ENCODE measurements at places on chromosomes 1 and 21.

- no peak for DNase-seq
Observed at GRCh38 chr1:6869545-6869944, 84.3 kb downstream of the CAMTA1 start.

- DNase-seq: no peak
Observed at GRCh38 chr21:43786807-43787440, 2.5 kb upstream of the RRP1 start.

DNA sequence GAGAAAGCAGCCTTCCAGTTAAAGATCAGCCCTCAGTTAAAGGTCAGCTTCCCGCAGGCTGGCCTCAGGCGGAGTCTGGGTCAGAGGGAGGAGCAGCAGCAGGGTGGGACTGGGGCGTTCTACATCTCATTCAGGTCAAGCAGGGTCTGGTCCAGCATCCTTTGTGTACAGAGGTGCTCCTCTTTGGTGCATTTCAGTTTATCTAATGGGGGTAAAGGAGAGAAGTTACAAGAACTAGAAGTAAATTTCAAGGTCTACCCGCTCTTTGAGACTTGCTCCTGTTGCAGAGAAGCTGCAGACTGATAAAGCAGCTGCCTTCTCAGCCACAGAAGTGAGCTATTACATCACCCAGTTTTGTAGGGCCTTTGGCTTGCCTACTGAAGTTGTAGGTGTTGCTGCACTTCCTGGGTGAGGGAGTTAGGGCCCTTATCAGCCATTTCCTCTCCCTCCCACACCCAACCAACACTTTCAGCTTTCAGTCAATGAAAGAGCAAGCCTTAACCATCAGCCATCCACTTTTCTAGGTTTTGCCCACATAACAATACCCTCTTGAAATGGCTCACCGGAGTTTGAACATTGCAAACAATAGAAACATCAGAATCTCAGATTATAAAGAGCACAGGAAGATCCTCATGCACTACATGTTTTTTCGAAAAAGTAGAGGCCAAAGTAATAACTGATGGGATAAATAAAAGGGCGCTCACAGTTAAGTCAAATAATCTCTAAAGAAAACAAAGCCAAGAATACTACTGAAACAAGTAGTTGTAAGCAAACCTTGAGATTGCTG is 2.8 kb upstream of the NUP210L start:
- no peak for DNase-seq

DNA sequence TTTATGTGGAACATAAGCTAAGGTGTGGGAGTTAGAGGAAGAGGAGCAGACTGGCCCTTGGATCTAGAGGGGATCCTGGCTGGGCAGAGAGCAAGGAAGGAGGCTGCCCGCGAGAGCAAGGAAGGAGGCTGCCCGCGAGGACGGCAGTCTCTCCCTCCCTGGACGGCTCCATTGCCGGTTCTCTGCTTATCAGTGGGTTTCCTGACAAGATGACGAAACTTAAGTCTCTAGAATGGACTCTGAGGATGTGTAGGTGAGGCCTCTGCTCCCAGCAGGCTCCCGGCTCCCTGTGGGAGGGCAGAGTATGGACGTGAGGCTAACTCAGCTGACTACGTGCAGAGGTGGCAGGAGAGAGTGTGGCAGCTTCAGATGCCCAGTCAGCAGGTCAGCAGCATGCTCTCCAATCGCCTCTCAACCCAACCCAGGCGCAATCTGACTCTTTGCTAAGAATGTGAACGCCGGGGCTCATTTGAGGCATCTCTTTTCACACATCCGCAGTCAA is 6.1 kb downstream of the MYBPHL start:
- no peak for DNase-seq

- no peak for DNase-seq
Observed at GRCh38 chr1:59292562-59292961, 4.3 kb upstream of the FGGY start.

DNA sequence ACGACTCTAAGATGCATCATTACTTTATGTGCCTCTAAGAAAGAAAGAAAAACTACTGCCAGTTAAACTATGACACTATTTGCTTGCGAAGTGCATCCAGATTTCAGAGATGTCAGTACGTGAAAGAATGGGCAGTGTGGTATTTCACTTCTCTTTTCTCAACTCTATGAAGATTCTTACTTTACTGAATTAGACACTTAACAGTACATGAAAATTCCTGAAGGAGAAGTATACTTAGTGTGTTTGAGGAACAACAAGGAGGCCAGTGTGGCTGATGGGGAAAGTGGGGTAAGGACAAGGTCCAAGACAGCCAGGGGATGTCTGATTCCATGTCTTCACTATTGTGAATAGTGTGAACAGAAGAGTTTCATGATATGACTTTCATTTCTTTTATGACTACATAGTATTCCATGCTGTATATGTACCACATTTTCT is 53.9 kb upstream of the HSD17B7 start:
- DNase-seq: no peak

- DNase-seq: no peak
Observed at GRCh38 chr1:187498028-187498427, 669.3 kb downstream of the PLA2G4A start.

DNA sequence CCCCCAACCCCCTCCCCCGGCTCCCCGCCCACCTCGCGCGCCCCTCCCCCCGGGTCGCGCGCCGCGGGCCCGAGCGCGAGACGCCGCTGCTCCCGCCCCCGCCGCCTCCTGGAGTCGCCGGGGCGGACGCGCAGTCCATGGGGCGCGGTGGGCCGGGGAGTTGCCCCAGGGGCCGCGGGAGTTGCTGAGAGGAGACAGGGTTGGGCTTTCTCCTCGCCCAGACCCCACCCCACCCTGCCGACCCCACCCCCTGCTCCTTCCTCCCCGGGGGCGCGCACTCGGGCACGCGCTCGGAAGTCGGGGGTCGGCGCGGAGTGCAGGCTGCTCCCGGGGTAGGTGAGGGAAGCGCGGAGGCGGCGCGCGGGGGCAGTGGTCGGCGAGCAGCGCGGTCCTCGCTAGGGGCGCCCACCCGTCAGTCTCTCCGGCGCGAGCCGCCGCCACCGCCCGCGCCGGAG is at the start of gene LAMC1:
Gene LAMC1, plus strand, starts transcription at position 275 of the 455 bp plus-strand sequence. CDS start 297 bp downstream, outside the sequence.
- DNase-seq: no peak

DNA sequence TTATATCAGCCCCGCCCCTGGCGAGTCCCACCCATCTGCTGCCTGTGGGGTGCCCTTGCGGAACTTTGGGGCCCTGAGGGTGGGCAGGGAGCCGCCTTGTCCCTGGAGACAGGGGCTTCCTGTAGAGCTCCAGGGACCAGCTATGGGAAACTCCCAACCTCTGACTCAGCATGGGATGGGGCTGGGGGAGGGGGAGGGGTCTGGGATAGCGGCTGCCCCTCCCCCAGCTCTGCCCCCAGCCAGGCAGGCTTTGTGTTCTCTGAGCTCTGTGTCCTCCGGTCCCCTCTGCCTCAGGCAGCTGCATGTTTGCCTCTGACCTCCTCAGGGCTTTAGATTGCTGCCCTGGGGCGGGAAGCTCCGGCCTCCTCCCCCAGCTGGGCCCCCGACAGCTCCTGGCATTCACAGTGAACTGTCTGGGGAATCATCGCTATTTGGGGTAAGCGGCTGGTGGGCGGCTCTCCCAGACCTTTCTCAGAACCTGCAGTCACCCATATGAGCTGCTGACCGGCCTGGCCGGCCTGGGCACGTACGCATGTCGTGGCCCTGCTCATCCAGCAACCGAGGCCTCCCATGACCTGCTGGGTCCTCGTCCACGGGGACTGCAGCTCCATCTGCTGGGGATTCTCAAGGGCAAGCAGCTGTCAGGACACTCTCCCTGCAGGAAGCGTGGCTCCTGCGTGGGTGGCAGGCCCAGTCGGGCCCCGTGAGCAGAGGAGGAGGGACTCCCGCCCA is 17.1 kb downstream of the ARHGEF16 start:
- DNase-seq: no peak

GRCh38 chr1:53615101-53615500 is 123.9 kb downstream of the GLIS1 start:
- DNase-seq: no peak

DNA sequence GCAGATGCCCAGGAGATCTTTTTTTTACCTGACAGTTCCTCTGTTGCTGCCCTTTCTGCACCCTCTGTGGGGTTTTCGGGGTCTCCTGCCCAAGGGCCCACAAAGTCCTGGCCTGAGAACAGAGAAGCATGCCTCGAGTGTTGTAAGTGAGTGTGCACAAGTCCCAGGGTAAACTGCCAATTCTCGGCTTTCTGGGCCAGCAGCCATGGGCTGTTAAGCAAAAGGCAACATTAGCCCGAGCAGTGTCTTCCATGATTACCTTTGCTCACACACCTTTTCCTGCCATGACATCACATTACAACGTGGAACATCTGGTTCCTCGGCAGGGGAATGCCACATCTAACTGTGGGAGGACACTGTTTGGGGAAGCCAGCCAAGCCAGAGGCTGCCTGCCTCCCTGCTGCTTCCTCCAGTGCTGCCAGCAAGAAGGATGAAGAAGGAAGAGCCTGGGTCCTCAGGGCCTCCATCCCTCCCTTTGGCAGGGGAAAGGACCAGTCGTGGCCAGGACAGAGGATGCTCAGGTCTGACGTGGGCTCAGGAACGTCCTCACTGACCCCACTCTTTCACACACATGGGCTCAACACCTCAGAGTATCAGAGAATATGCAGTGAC is 485.9 kb downstream of the OMA1 start:
- DNase-seq: no peak

- no peak for DNase-seq
Observed at GRCh38 chr1:210505601-210506496, 177.1 kb downstream of the HHAT start.

GRCh38 chr1:147336291-147336690 is 93.8 kb downstream of the CHD1L start:
- no peak for DNase-seq

GRCh38 chr1:37652976-37653375 is 18.3 kb upstream of the RSPO1 start:
- DNase-seq: no peak

- no peak for DNase-seq
Observed at GRCh38 chr1:42335809-42336518, 929 bp upstream of the FOXJ3 start.

- no peak for DNase-seq
Observed at GRCh38 chr1:158025576-158026230, 32.3 kb downstream of the KIRREL1 start.

- no peak for DNase-seq
Observed at GRCh38 chr1:62484824-62485468, 48.1 kb downstream of the USP1 start.

DNA sequence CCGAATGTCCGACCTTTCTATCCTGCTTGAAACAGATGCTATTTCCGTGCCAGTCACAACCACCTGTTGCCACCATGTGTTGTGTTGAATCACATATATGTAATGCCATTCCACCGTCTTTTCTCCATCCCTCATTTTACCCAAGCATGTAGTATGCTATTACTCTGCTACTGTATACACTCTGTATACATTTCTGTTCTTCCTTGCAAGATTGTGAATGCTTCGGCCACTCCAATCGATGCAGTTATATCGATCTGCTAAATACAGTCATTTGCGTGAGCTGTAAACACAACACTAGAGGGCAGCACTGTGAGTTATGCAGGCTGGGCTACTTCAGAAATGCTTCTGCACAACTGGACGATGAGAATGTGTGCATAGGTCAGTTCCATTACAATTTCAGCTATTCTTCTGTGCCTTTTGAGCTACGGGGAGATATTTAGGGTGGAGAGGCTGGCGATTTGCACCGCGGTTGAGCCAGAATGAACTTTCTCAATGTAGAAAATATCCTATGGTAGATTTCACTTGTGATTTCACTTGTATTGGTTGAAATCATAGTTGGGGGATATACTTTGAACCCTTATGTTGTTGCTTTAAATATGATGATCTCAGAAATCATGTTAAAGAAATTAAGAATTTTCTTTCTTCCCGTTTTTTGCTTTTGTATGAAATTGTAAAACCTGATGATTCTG is 289.8 kb downstream of the NTNG1 start:
- no peak for DNase-seq

DNA sequence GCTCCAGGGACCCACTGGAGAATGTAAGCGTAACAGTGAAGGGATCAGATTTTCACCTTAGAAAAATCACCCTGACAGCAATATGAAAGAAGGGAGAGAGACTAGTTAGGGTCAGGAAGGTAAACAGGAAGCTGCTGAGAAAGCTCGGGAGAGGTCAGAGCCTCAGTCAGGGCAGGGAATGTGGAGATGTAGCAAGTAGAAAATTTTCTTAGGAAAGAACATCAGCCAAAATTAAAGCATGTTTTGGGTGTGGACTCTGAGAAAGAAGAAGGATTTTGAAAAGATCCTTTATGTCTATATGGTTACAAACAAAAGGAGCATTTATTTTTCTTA is 16.7 kb upstream of the ERICH3 start:
- DNase-seq: no peak

- no peak for DNase-seq
Observed at GRCh38 chr1:18932387-18932786, 24.1 kb downstream of the IFFO2 start.

DNA sequence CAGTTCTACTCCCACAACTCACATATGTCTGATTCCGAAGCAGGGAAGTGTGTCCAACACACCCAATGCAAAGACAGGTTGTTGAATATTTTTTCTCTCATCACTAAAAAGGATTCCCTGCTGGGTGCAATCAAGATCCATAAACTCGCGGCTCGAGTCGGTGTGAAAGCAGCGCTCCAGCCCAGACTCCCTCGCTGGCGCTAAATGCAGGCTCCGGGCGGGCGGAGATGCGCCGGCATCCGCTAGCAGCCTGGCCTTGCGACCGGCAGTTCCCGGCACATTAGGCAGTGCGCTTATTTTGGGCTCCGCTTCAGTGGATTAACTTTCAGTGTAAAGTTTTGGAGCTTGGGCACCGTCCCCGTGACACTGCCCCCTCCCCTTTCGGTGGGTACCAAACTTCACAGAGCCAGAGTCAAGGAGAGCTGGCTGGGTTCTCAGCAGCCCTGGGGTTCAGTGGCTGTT is 87.7 kb upstream of the POU3F1 start:
- no peak for DNase-seq

DNA sequence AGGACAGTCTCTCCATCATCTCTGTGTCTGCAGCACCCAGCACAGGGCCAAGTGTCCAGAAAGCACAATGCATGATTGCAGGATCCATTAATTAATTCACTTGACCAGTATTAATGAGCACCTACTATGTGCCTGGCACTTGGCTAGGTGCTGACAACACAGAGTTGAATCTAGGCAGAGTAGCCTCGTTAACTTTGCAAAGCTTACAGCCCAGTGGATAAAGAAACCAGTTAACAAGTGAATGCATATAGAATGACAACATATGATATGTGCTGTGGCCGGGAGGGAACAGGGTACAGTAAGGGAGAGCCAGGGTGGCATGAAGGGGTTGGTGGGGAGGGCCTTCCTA is 10.9 kb downstream of the SLC1A7 start:
- DNase-seq: no peak

- no peak for DNase-seq
Observed at GRCh38 chr1:99292886-99293285, 28.6 kb downstream of the PLPPR4 start.

- DNase-seq: no peak
Observed at GRCh38 chr1:152777510-152778137, 2.7 kb downstream of the LCE1F start.

DNA sequence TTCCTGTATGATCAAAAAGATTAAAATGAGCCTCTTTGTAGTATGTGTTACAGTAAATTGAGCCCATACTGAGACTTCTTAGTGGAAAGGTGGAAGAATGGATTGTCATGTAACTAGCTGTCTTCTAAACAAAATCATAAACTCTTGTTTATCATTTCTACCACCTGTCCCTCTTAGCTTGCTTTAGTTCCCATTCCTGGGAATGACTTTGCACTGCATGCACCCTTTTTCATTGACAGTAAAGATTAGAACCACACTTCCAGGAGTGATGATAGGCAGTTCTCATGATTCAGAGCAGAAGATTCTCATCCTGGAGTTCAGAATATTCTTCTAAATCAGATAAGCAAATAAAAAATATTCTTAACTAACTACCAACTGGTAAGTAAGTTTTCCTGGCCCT is 28.0 kb downstream of the DENND2D start:
- DNase-seq: no peak

GRCh38 chr1:148388260-148389026 is 94.7 kb downstream of the PPIAL4G start:
- peak; percentile 8 for DNase-seq
